Cardiac muscle cell (in vitro differentiated cells and primary cell): ENCODE measurements at places on chromosomes 11 and 22.

DNA sequence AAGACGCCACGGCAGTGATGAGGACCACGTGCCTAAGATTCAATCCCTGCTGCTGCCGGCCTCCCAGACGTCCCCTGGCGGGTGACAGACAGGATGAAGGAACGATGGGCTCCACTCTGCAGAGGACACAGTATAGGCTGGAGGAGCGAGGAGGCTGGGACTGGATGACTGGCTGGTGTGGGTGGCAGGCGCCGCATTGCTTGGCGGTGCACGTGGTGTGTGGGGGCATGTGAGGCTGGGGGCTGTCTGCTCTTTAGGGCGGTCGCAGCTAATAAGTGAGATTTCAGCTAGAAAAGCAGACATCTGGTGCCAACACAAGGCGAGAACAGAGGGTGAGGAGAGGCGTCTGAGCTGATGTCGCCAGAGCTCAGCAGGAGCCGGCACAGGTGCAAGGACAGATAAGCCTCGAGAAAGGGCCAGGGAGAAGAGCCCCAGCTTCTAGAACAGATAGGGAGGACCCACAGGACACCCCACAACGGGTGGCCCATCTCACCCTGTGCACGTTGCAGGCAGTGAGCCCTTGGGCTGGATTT, 33.2 kb downstream of the TSPAN4 start:
- no peak for DNase-seq

- DNase-seq, result no peak
These were observed 130.8 kb downstream of the HIPK3 start for GRCh38 chr11:33387996-33388395.

GRCh38 chr11:65887723-65888162, 528 bp downstream of the FIBP start:
- no peak for DNase-seq

DNA sequence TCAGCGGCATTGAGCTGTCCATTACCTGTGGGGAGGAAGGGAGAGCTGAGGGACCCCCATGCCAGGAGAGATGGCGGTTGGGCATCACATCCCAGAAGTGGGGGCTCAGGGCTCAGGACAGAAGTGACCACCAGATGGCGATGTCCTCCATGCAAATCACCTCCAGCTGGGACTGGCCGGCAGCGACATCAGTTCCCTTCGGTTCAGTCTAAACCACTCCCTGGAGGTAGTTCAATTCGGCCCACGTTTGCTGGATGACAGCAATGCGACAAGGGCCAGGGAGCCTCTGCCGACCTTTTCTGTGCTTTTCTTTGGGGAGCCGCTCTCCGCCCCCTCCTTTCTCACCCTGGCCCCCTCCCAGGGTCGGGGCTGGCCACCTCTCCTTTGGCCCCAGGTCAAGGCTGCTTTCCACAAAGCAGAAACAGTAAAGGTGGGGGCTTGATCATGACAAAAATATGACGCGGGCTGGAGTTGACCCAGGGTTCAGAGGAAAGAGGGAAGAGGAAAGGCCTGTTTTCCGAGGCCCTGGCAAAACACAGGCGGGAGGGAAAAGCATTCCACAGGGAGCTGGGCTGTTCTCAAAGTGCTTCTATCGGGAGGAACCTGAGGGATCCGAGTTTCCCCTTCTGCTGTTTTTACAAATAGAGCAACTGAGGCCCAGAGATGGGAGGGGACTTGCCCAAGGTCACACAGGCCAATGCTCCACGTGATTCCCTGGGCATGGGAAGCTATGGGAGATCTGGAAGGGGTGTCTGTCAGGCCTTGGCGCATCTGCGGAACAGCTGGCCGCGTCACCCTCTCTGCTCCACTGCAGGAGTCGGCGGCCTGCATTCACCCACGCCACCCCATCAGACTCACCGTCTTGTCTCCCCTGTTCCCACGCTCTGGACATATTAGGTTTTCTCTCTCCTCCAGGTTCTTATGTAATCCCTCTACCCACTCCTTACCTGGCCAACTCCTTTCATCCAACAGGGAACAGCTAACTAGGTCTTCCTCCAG, 54.7 kb downstream of the FBXO7 start:
- peak; percentile 89 for DNase-seq
